ENCODE measurements at places on chromosomes 4 and X.

DNA sequence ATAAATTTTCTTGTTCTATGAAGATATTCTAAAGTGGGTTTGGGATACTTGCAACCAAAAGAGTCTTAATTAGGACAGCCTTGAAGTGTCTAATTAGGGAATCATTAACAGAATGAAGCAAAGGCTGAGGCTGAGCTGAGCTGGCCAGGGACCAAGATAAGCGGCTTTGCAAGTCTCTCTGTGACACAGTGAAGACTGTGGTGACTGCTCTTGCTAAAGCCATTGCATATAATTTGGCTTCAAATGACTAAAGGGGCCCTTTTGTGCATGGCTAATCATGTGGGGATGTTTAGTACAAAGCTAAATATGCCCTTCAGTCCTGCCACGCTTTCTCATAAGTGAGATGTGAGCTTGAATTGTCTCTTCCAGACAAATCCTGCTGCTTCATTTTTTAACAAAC lies 31.2 kb upstream of the GYPA start:
- DNase-seq: no peak

DNA sequence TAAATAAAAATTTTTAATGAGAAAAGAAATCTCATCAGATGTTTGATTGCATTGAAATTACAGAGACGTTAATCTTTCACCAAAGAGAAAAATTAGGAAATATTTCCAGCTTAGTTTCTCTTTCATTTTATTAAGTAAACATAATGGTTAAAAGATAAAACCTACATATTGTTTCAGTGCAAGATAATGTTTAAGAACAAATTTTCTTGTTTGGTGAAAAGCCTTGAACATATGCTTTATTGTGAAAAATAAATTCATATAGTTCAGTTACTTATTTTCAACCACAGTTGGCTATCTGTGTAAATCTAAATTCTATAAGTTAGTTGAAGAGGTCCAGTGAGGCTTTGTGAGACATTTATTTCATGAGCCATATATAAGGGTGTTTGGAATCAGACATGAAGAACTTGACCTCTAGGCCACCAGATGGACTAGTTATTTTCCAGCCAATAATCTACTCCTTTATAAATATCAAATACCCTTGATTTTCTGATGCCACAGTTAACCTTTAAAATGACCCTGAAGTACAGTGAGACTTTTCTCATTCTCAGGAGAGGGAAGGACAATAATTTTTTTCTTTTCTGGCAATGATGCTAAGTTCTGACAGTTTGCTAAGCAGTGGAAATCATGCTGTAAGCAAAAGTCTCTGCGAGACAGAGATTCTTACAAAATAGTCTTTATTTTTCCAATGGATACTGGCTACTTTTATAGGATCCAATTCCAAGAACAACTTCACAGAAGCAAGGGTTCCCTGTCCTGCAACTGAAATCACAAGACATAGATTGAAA lies 2.5 kb downstream of the ARSJ start:
- no peak for DNase-seq

DNA sequence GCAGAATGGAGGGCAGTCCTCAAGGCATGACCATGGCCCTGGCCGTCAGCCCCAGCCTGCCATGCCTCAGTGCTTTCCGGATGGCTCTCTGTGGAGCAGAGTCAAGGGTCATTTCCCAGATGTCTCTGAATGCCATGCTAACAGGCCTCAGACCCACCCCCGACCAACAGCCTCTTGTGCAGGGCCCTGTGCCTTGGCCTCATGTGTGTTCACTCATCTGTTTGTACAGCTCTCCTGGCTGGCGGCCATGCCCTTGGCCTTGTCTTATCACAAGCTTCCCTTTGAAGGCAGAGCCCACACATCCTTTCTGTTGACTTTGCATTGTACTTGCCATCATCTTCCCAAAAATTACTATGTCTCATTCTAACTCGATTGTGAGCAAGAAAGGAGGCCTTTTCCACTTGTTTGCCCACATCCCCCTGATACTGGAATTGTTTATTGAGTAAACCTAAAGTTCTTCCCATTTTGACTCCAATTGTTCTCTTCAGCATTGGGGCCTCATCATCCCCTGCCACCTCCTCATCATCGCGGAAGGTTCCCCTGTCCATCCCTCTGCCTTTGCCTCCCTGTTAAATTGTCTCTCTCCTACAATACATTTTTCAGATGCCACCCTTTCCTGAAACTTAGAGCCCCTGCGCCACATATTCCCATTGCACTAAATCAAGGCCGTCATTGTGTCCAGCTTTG lies 6.3 kb downstream of the CA5B start:
- DNase-seq: no peak

- no peak for DNase-seq
Observed at GRCh38 chr4:71417150-71417549, 78.3 kb downstream of the SLC4A4 start.

DNA sequence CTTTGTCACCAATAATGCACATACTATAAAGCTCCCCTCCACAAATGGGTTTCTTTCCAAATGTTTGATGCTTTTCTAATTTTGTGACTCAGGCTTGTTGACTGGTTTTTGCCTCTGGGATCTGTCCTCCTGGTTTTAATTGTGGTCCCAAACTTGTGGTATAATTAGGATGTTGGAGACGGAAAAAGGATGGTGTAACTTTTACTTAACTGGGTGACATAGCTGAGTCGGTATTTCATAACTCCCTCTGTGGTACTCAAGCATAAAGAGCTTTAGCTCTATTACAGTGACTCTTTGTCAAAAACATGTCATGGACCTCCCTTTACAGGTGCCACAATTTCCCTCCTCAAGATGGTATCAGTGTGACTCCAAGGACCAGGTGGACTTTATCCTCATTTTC lies 119.7 kb upstream of the RBPJ start:
- DNase-seq: no peak

DNA sequence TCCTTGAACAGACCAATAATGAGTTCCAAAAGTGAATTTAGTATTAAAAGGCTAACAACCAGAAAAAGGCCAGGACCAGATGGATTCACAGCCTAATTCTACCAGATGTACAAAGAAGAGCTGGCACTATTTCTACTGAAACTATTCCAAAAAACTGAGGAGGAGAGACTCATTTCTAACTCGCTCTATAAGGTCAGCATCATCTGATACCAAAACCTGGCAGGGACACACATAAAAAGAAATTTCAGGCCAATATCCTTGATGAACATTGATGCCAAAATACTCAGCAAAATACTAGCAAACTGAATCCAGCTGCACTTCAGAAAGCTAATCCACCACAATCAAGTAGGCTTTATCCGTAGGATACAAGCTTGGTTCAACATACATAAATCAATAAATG lies 35.8 kb upstream of the USP46 start:
- DNase-seq: no peak

- no peak for DNase-seq
Observed at GRCh38 chrX:154603438-154604430, 15.3 kb downstream of the CTAG1B start.

DNA sequence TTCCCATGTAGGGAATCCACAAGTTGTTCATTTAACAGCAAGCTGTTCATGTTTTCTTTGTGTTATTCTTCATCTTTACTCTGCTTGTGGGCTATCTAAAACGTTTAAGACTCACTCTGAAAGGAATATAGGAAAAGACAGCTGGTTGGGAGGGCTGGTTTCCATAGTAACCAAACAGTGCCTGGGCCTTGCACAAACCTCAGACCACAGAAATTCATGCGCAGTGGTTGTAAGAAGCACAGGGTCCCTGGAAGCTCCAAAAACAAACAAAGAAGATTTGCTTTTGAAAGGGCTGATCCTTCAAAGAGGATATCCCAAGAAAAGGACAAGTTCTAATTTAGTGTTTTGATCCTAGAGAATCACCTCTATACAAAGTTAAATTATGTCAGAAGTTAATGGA lies 7.8 kb downstream of the SERTM2 start:
- DNase-seq: no peak
